ENCODE measurements at places on chromosomes 1 and 21. TPM values are rescaled to one million over a fixed set of nuclear protein-coding genes. Genes with fewer than 3 reads are reported as not detected.

- no peak for DNase-seq
Measured at GRCh38 chr1:11031624-11032262, 15.3 kb downstream of the MASP2 start.

DNA sequence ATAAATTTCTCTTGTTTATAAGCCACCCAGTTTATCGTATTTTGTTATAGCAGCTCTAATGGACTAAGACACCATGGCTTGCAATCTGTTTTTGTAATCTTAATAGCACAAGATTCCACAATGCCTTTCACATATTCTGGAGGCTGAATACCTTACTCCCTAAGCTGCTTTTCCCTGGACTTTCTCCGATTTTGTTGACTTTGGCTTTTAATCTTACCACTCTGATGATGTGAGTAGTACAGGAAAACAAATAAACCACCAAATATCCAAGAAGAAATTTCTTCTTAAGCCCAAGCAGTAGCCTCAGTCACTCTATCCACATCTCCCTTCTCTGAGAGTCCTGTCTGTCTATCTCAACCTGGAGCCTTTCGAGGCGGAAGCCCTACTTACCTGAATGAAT lies 838.6 kb downstream of the LTN1 start:
- no peak for DNase-seq

GRCh38 chr1:56967355-56967754 lies 1.5 kb upstream of the C8B start:
- DNase-seq = no peak

GRCh38 chr1:174812656-174813055 lies 187.1 kb upstream of the CACYBP start:
- DNase-seq = no peak

C1QC gene
- not detected for total RNA-seq

All from CD8-positive, alpha-beta T cell (primary cell).